ENCODE measurements at places on chromosomes 12 and 14. TPM values are rescaled to one million over a fixed set of nuclear protein-coding genes. Genes with fewer than 3 reads are reported as not detected.

Gene PTPRB
- total RNA-seq = 38.1 TPM

Gene CLEC4C
- total RNA-seq = not detected

Gene PLEKHG7
- not detected for total RNA-seq

Gene PLXNC1
- total RNA-seq = 3.0 TPM

Gene DPPA3
- total RNA-seq = not detected

Gene SERPINA5
- 4.1 TPM for total RNA-seq

Gene PIWIL1
- not detected for total RNA-seq

Gene MAP4K5
- total RNA-seq = 14.3 TPM

Gene ST8SIA1
- total RNA-seq = 3.6 TPM

Gene CABP1
- total RNA-seq = 5.5 TPM

Gene REP15
- total RNA-seq = 8.2 TPM

Gene ZFHX2
- total RNA-seq = 0.60 TPM

Gene PTCSC3
- not detected for total RNA-seq

Gene MYH6
- 3,910 TPM for total RNA-seq

Gene TCP11L2
- total RNA-seq = 93.7 TPM

Gene LYZ
- 49.2 TPM for total RNA-seq

Gene PRR4
- total RNA-seq = 1.8 TPM

Gene SLC6A13
- total RNA-seq = 3.2 TPM

Gene EPYC
- total RNA-seq = not detected

Gene OR6C65
- total RNA-seq = not detected

Gene CEP290
- total RNA-seq = 6.1 TPM

Gene GLS2
- 0.76 TPM for total RNA-seq

Gene SMCO2
- not detected for total RNA-seq

Gene CARMIL3
- total RNA-seq = 0.08 TPM

Gene YLPM1
- 27.1 TPM for total RNA-seq

Gene SLC6A15
- total RNA-seq = not detected

Gene GPR84
- 0.22 TPM for total RNA-seq

Gene CCDC197
- total RNA-seq = 0.84 TPM

Gene KCNC2
- not detected for total RNA-seq

Gene NPFF
- total RNA-seq = not detected

Gene OTOGL
- total RNA-seq = 0.38 TPM

Gene LIMA1
- 16.7 TPM for total RNA-seq

Gene CD27
- total RNA-seq = not detected

Gene IFNG-AS1
- not detected for total RNA-seq

Gene SPX
- total RNA-seq = 12.4 TPM
